ENCODE measurements at places on chromosomes 1 and 21.

DNA sequence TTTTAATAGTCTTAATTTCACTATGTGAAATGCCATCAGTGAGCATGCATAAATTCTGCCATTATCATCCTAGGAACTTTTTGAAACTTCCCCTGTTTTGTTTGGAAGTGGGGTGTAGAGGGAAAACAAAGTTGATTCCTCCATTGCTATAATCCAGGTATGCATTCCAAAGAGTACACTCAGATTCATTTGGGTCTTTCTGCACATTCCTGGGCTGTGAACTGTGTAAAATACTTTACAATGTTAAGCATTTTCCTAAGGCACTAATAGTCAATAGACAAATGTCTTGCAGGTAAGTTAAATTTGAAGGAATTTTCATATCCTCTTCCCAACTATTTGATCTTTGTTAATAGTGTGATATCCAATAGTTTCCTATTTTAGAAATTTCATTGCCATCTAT, 36.2 kb downstream of the SGIP1 start:
- DNase-seq = no peak

DNA sequence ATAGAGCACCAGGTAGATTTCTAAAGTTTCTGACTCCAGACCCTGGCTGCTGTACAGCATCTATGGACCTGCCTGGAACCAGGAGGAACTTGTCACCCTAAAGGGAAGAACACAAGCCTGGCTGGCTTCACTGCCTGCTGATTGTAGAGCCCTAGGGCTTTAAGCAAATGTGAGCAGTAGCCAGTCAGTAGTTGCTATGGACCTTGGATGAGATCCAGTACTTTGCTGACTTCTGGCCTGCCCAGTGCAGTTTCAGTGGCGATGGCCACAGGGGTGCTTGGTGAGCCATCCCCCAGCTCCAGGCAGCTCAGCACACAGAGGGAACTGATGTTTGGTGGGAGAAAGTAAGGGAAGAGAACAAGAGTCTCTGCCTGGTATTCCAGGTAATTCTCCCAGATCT, 68.4 kb downstream of the ATP6V1G3 start:
- no peak for DNase-seq

DNA sequence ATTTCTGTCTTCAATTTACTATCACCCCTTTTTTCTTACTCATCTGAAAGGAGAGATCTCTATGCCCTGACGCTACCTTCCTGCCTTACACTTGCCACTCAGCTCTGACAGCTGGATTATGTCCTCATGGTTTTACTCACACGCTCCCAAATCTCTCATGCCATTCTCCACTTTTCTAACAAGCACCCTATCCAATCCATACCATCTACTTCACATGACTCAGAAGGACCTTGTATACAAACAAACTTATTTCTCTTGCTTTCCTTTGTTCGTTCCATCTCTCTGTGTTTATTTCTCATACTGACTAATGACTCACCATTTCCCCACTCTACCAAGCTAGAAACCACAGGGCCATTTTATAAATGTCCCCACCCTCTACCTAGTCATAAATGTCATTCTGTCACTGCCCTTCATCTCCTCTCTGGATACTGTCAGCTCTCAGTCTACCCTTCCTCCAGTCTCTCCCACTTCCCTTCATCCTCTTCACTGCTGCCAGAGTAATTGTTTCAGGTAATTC, 87.3 kb downstream of the USP24 start:
- DNase-seq = peak; percentile 36

DNA sequence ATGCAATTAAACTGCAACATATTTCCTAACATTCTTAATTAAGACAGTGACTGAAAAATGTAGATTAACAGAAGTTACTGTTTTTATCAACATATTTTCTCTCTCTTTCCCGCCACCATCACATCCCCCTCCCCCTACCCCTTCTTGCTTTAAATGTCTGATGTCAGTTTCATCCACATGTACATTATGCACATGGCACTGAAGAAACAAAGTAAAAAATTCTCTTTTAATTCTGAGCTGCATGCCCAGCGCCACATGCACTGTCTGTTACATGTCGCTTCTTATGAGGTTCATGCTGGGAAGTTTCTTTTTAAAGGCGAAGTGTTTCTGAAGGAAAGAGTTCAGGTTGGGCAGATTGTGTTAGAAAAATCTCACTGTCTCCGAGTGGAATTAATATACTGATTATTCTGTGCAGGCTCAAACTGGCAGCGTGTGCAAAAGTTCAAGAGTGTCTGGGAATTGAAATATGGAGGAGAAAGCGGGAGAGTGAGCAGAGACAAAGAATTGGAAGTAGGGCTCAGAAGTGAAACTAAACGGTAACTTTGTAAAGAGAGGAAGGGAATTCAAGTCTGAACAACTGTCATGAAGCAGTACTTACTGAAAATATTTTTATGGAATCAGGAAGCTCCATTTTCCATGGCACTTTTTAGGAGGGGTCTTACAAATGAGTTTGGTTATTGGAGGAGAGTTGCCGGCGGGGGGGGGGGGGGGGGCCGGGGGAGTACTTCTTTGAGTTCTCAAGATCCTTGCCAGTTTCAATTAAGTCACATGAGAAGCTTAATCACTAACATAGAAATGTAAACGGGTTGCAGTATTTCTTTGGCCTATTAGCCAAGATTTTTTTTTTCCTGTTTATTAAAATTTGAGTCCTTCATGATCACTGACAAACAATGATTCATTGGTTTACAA, 217.6 kb downstream of the SDCCAG8 start:
- peak; percentile 64 for DNase-seq

- DNase-seq = no peak
These were observed 241.9 kb upstream of the RUNX1 start for GRCh38 chr21:35291034-35291433.

GRCh38 chr1:86788300-86789206, 84.2 kb downstream of the SH3GLB1 start:
- peak; percentile 85 for DNase-seq

DNA sequence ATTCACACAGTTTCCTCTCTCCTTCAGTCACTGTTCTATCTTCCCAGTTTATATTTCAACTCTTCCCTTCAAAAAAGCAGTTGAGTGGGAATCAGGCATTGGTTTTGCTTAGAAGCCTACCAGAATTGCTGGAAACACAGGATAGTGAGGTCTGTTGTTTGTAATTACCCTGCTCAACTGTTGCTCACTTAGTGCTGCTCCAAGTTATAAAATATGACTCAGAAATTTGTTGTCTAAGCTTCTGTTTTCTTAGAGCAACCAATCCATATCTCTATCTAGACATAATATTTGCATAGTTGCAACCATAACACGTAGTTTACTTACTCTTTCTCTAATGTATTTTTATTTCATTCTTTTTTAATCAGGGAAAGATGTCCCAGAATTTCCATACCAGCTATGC, 87.9 kb downstream of the MACF1 start:
- no peak for DNase-seq

DNA sequence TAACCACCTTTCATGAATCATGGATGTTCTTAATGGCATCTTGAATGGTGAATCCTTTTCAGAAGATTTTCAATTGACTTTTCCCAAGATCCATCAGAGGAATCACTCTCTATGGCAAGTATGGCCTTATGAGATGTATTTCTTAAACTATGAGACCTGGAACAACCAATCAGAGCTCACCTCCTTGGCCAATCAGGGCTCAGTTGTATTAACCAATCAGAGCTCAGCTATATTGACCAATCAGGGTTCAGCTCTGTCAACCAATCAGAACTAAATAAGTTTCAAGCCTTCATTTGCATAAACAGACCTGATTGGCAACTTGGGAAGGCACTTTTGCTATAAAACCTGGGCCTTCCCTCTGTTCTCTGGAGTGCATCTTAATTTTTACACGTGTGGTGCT, 13.6 kb upstream of the FAM3B start:
- DNase-seq = no peak

GRCh38 chr1:55375617-55376258, 160.6 kb upstream of the USP24 start:
- DNase-seq = peak; percentile 46

GRCh38 chr1:119787776-119788175, 19.1 kb upstream of the HMGCS2 start:
- DNase-seq = peak; percentile 50

- DNase-seq = no peak
These were observed 149.2 kb downstream of the ST6GALNAC5 start for GRCh38 chr1:77016386-77016985.
